ENCODE measurements at places on chromosomes 6 and 20.

GRCh38 chr6:160085226-160085625 lies 36.4 kb upstream of the SLC22A1 start:
- DNase-seq = no peak

DNA sequence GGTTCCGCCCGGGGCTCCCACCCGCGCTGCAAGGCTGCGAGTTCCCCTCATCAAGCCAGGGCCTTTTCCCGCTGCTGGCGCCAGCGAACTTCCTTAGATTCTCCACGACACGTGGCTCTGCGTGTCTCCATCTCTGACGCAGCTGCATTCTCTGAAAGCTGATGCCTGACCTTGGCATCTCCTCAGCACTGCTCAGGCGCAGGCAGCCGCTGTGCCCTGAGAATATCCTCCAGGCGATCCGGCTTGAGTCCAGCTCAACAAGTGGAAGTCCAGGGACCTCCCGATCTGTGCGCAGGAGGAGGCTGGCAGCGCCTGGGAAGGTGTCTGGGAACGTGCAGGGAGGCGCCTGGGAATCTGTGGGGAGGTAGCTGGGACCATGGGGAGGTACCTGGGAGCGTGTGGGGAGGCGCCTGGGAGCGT lies 171.2 kb upstream of the THBS2 start:
- DNase-seq = no peak

DNA sequence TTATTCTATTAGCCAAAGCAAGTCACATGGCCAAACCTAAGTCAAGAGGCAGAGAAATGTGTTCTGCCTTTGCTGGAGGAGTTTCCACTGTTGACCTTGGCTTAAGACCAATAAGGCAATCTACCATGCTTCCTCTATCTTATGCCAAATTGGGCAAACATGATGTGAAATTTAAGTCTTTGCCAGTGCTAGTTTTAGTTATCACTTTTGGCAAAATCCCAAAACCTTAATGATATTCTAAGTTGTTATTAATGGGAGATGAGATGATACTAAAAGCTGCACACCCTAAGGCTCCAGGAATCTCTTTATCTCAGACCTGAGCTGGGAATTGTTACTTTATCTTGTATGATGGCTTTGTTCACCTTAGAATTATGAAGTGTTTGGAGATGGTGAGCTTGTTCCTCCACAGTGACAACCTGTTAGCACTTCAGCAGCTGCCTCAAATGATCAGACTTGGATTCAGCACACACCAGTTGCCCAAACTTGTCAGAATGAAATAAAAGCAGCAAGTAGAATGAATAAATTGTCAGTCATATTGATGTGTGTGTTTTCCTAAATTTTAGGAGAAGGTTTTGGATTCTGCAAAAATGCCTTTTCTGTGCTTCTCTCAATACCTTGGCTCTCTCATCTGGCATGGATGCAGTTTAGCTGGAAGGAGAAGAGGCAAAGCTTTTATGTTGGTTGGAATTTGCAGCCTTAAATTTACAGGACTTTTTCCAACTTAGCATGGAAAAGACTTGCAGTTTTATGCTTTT lies 49.3 kb downstream of the RIN2 start:
- no peak for DNase-seq

DNA sequence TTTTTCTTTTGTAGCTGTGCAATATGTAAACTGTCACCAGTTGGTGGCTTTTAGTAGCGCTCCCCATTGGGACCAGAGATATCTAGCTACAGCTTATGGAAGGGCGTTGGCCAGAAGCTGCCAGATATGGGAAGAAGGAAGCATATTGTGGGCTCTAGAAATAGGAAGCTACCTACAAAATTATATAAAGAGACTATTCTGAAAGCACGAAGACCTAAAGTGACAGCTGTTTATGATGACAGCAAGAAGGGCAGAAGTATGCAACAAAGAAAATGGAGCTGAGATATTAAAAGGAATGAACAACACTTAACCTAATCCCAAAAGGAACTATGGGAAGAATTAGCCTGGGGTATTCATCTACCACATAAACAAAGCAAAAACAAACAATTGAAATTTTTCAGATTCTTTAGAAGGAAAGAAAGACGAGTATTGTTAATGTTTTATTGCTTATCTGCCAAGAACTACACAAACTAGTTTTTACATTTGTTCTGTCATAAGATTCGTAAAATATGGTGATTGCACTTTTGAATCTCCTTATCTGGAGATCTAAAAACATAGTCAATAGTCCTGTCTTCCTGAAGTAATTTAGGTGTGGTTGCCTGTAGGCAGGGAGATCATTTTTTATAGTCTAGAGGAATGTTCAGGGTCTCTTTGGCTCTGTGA lies 81.6 kb downstream of the NCOA7 start:
- DNase-seq = no peak

GRCh38 chr20:42020316-42020715 lies 402.1 kb upstream of the CHD6 start:
- no peak for DNase-seq
